Sciatic nerve (tissue), 2 donors: ENCODE measurements at places on chromosomes 2 and 18. TPM values are rescaled to one million over a fixed set of nuclear protein-coding genes. Genes with fewer than 3 reads are reported as not detected.

ARHGAP15 gene
- total RNA-seq: 119 TPM

FAM124B gene
- total RNA-seq: 6.3 TPM

PPP1R1C gene
- 18.1 TPM for total RNA-seq

CTAGE1 gene
- not detected for total RNA-seq

KIAA2012 gene
- not detected for total RNA-seq

GYPC gene
- 89.2 TPM for total RNA-seq

TTR gene
- not detected for total RNA-seq

SP140 gene
- 4.4 TPM for total RNA-seq

CD8B gene
- 1.1 TPM for total RNA-seq

UGT1A9 gene
- total RNA-seq: not detected

MLPH gene
- total RNA-seq: 25.5 TPM

GRCh38 chr2:56376699-56377665 lies 193.2 kb downstream of the CCDC85A start:
- no peak for DNase-seq

- DNase-seq: no peak
Measured at GRCh38 chr2:170743530-170744239, 26.5 kb upstream of the ERICH2 start.

DNA sequence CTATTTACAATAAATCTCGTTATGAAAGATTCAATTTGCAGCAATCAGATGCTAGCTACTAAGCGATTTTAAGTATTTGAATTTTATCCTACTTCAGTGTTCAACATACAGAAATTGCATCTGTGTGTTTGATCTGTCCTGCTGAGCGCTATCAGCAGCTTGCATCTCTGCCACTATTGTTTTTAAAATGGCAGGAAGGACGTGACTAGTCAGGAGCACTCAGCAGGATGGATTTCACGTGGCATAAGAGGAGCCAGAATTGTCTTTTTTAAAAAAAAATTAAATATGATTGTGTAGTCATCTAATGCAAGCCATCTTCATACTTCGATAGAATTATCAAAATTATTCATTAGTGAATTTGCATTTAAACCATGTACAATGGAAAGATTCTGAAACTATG lies 2.8 kb upstream of the KLHL14 start:
- no peak for DNase-seq

- no peak for DNase-seq
Measured at GRCh38 chr2:66867063-66867441, 432.1 kb downstream of the MEIS1 start.

- DNase-seq: no peak
Measured at GRCh38 chr18:78627551-78628346, 351.9 kb upstream of the SALL3 start.

DNA sequence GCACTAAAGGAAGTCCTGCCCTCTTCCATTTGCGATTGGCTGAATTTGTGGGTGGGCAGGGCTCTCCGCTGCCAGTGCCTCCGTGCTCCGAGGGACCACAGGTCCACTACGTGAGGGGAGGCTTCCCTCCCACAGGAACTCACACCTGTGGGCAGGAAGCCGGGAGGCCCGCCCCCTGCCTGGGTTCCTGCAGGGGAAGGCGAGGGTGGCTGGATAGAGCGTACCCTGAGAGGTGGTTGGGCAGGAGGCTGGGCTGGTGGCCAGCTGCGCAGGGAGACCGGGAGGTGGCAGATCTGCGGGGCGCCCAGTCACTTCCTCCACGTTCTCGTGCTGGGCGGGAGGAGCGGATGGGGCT lies 47.0 kb upstream of the PTH2R start:
- DNase-seq: no peak

DNA sequence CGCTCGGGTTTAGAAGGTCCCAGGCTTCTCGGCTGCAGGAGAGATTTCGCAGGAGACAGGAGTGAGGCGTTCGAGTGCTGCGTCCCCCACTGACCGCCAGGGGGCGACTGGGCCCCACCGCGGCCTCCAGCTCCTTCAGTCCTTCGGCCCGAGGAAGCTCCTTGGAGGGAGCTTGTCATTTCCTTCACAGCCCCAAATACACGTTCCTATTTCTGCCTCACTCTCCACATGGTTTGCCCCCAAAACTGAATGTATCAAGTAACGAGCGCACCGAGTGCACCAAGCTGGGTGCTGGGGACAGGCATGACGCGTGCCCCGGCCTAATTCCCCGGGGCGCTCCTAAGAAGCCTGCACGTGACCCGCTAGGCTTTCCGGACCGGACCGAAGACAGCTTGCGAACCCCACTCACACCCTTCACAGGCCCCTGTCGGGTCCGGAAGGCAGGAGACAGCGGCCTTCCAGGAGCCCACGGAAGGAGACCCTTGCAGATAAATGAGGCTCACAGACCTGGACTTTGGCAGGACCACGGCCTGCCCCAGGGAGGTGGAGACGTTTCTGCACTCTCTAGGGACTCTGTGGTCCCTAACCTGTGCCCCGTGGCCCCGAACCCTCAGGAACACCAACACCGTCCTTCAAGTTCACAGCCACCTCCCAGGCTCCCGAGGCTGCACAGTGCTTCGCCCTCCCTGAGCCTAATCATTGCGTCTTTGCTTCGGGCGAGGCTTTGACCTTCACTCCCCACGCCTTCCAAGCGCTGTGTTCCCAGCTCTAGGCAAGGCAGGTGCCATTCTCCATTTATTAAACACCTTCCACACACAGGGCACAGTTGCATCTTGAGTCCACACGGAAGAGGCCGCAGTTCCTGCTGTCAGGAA lies 13.0 kb upstream of the FAHD2A start:
- peak; percentile 79 for DNase-seq

DNA sequence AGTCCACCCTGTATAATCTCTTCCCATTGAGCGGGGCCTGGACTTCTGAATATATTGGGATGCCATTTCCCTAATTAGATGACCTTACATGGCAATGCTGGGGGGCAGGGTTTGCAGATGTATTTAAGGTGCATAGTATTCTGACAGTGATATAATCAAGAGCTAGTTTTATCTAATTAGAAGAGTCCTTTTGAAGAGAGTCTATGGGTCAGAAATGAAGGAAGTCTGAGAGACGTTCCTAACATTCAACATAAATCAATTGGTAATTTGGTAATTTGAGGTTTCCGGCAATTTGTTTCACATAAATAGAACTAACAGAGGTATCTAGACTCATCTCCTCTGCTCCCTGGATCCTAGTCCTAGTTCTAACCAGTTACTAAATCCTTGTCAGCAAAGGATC lies 25.7 kb upstream of the UXS1 start:
- DNase-seq: no peak

- peak; percentile 79 for DNase-seq
Measured at GRCh38 chr2:71801969-71802368, 345.7 kb downstream of the CYP26B1 start.

DNA sequence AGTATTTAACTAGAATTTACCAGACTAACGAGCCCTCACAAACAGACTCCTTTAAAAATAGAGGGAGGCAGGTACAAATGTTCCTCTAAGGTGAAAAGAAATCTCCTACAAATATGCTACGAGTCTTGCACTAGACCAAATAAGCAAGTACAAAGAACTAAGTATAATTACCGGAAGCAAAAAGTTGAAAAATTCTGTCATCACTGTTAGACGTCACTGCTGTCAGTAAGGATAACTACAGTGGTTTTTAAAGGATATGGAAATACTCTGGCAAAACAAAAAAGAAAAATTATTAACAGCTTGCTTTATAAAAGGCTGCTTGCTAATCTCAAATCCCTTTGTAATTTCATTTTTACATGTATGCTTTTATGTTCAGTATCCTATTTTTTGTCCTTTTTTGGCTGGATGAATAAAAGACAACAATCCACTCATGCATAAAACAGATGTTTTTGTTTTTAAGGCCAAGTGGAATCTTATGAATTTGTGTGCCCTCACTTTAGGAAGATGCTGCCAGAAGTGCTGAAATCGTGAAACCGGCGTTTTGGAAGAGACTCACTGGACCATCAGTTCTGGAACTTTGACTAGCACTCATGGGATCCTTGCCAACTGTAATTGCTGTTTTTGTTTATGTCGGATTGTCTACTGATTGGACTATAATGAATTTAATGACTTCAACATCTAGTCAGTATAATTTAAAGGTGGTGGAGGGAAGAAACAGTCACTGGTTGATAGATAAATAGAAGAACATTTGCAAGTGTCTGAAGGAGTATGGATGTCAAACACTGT lies 6.7 kb downstream of the ZNF521 start:
- DNase-seq: no peak

DNA sequence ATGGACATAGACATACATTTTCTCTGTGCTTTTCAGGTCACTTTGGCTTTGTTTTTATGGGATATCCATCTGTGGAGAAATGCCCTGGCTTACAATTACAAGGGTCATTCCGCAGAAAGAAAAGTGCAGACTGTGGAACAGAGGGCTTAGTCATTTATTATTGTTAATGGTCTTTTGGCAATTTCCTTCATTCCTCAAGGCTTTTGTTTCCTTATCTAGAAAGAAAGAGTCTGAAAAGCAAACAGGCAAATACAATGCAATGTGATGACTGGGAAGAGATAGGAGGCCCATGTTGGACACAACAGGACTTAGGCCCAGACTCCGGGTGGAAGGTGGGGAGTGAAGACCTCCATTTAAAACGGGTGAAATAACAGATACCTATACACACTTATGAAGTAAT lies 129.5 kb upstream of the CAVIN2 start:
- no peak for DNase-seq

DNA sequence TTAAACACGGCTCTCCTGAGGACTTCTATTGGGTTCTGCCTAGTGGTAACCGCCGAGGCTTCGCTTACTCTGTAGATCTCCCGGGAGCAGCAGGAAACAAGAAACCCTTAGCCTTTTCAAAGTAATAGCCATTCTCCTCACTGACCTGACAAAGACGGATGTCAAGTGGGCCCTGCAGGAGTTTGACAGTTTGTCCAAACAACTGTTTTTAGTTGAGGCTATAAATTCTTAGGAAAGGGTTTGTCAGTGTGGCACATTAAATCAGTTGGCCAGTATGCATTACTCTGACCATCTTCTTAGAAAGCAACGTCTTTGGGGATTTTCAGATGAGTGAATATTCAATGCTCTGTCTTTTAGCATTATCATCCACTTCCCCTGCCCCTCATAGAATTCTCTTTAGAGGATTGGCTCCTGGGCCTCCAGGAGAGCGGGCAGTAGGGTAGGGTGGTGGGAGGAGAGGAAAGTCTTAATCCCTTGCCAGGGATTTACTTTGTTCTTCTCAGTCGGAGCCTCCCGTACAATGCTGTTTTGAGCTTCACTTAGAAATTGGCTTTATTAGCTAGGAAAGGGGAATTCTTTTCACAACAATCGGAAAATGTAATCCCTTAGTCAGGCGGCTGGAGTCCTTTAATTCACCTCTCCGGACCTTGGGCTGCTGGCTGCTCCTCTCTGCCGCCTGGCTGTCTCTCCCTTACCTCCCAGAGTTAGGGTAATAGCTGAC lies 13.3 kb upstream of the C18orf32 start:
- DNase-seq: no peak

GRCh38 chr2:28452534-28453081 lies 43.3 kb upstream of the PLB1 start:
- peak; percentile 90 for DNase-seq

- no peak for DNase-seq
Measured at GRCh38 chr18:4358618-4359017, 96.5 kb downstream of the DLGAP1 start.

DNA sequence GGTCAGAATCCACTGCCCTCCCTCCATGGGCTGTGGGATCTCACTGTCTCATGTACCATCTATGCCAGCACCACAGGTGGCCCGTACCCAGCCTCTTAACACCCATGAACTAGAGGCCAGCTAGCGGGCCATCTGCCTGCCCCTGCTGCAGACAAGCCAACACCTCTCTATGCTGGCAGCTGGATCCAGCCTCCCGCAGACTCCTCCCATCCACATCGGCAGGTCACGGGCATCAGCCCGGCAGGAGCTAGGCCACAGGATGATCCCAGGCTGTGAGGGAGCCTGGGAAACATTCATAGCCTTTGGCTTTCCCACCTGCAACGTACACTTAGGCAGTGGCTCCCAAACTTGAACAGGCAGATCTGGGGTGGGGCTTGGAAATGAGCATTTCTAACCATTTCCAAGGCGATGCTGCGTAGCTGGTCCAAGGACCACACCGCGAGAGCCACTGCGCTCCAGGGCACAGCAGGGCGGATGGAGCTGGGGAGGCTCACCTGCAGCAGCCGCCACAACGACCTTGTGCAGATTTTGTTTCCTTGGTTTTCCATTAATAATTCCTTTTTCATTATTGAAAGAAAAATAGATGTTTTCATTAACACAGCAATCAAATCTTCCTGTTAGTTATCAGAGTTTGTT lies 114.7 kb downstream of the KCNF1 start:
- no peak for DNase-seq

- no peak for DNase-seq
Measured at GRCh38 chr2:46181789-46182530, 115.2 kb upstream of the EPAS1 start.

GRCh38 chr18:623761-624620 lies 27.2 kb downstream of the CLUL1 start:
- peak; percentile 77 for DNase-seq

GRCh38 chr2:29053223-29053622 lies 21.1 kb downstream of the PCARE start:
- no peak for DNase-seq

DNA sequence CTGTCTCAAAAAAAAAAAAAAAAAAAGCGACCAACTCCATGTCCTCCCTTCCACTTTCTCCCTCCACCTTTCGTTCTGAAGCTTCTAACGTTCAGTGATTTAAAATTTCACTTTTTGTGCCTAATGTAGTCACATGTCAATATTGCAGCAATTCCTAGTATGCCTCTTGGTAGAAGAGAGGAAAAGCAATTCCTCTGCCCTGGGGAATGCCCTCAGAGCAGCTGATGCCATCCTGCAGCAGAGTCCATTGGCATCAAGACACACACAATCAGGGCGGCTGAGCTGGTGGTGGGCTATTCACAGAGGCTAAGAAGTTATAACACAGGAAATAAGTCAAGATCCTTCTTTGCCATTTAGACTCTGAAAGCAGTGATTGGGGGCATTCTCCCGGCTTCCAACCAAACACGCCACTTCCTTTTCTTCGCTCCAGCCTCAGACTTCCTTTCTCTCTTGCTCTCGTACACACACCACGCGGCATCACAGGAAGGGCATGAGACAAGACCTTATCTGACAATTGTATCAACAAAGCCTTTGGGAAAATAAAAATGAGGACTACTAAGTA lies 71.9 kb downstream of the MOGAT1 start:
- no peak for DNase-seq

DNA sequence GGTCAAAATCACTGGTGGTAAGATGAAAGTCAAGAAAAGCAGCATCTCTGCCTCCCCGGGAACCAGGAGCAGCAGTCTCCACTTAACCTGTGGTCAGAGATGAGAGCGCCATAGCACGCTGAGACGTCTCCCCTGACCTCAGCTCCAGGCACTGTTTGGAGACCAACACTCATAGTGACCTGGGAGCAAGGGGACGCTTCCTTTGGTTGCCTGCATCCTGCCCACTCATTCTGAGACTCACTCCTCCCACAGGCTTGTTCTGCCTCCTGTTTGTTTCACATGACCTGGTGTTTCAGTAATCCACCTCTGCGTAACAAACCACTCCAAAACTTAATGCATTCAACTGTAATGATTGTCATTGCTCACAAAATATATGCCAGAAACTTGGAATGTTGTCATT lies 139.3 kb downstream of the ACOXL start:
- no peak for DNase-seq

- no peak for DNase-seq
Measured at GRCh38 chr2:143824791-143825190, 695.1 kb downstream of the ZEB2 start.
